Activated naive CD4-positive, alpha-beta T cell treated with anti-CD3 and anti-CD28 coated beads, Interleukin-2, amount 50 U/mL, for 16 hours (primary cell): ENCODE measurements at places on chromosomes 2 and 18.

GRCh38 chr2:157339965-157340655 lies 14.5 kb upstream of the ERMN start:
- no peak for DNase-seq

GRCh38 chr2:56191617-56192016 lies 7.8 kb downstream of the CCDC85A start:
- DNase-seq: no peak

DNA sequence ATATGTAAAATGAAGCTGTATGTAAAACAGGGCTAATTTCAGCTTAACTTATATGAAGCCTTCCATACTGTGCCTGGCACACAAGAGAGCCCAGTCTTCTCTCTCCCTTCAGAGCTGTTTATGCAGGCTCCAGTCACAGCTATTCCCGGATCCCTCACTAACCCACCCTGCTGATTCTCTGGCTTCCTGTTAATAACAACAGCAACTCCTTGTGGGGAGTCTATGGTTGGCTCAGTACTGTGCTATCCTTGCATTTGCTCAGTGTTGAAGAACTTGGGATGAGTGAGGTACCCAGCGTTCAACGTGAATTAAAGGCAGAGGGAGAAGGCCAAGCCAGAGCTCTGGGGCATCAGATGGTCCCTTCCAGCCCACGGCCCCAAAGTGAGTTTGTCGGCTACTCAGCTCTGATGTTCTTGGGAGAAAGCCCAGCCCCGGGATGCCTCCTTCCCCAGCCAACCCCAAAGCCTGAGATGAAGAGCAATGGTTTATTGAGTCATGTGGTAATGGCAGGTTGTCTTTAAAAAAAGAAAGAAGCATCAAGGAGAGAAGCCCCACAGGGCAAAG lies 43.2 kb downstream of the PSD4 start:
- no peak for DNase-seq

DNA sequence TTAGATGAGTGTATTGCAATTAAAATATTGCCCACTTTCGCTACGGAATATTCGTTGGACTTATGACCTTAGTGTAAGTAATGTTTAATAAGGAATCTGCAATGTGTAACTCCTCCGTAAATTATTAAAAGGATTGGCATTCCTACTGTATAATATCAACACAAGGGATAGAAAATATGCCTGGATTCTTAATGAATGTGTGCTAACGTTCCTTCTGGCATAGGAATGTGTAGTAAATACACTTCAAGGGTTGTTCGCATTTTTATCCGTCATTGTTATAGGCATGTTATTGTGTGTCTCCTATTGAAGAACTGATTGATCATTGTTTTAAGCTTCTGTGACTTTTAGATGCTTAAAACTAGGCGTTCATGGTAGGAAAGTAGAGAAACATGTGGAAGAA lies 134.5 kb downstream of the NEDD4L start:
- no peak for DNase-seq

- no peak for DNase-seq
Observed at GRCh38 chr2:39203382-39203781, 40.4 kb downstream of the CDKL4 start.

GRCh38 chr2:38030635-38031355 lies 45.2 kb downstream of the CYP1B1 start:
- no peak for DNase-seq
